LoVo (cell line): ENCODE measurements at places on chromosomes 2 and 18.

- no peak for DNase-seq
Observed at GRCh38 chr2:33373986-33374385, 102.5 kb upstream of the RASGRP3 start.

GRCh38 chr18:59101830-59102414, 37.8 kb upstream of the SEC11C start:
- no peak for DNase-seq

DNA sequence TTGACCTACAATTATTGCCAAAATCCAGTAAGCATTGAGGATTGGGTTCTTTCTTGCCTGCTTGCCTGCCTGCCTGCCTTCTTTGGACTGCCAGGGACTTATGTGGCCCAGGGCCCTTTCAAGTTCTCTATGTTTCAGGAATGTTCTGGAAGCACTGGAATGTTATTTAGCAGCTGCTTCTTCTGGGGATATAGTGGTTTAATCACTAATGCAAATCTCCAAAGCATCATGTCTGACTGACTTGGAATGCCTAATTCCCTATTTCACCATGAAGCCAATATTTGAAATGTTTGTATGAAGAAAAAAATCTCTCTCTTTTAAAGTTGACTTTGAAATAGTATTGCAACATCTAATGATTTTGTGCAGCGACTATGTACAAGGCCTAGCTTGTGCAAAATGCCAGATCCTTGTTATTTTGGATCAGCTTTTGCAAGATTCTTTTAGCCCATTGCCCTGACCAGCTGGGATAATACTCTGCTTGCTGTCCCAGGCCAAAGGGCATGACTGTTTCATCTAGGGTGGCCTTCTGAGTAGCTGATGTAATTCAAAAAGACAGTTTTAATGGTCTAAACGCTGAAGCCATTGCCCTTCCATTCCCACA, 204.6 kb downstream of the RND3 start:
- DNase-seq, result no peak

GRCh38 chr18:5463390-5463789, 80.4 kb downstream of the EPB41L3 start:
- no peak for DNase-seq

- no peak for DNase-seq
Observed at GRCh38 chr18:51623653-51624052, 426.2 kb upstream of the MEX3C start.

GRCh38 chr2:37912056-37912455, 13.0 kb upstream of the RMDN2 start:
- no peak for DNase-seq

DNA sequence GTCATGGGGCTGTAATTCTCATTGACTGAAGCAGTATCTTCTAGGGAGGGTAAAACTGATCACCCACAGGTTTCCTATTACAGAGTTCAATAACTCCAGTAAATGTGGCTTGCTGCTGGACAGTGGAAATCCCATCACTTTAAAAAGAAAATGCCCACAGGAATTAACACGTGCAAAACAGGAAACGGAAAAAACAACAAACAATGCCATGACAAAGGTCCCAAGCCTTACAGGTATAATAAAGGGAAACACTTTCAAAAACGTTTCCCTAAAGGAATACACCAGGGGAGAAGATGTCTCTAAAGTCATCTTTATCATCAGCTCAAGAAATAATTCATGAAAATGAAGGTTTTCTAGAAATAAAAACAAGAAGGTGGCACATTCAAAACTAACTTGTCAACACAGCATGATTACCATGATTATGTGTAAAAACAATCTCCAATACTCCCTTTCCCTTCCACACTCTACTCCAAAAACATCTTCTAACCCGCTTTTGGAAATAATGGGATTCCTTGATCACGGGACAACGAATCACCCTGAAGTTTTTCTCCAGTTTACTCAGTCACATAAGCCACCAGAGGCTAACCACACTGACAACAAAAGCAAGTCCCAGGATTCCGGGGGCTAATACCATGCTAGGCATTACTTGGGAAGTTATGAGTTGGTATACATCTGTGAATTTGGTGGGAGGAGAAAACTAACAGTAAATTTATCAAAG, 167.9 kb downstream of the TCF4 start:
- DNase-seq, result no peak

- no peak for DNase-seq
Observed at GRCh38 chr2:162211732-162212131, 31.5 kb downstream of the FAP start.
